ENCODE measurements at places on chromosomes 12 and 14. TPM values are rescaled to one million over a fixed set of nuclear protein-coding genes. Genes with fewer than 3 reads are reported as not detected.
A peak's percentile ranks its signal among the peaks of the same experiment; 100 is the strongest.

DNA sequence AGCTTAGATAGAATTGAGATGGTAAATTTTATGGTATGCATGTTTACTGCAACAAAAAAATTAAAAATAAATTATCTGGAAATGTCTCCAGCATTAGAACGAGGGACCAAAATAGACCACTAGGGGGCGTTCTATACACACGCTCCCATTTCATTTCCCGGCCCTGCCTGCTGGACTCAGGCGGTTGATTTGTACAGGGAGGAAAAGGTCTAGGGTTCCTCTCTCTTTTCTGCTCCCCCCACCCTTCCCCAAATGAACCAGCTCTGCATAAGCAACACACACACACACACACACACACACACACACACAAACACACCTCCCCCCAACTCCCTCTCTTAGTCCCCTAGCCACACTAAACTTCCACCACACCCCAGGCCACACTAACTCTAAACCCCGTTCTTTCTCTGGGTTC is 7.8 kb upstream of the DTX1 start:
- peak; percentile 70 for DNase-seq
- no peak overlapping the region for H3K27ac ChIP-seq
- H3K4me3 ChIP-seq = no peak overlapping the region
- H3K4me1 ChIP-seq = peaks cover 7% of the 10 kb centered on the region

- DNase-seq = peak; percentile 19
- no peaks in the 10 kb centered on the region for H3K36me3 ChIP-seq
- H3K27me3 ChIP-seq = no peaks in the 10 kb centered on the region
- no peaks in the 10 kb centered on the region for H3K4me1 ChIP-seq
- no peak overlapping the region for H3K27ac ChIP-seq
Measured at GRCh38 chr12:118853634-118854033, 127.7 kb upstream of the SRRM4 start.

DNA sequence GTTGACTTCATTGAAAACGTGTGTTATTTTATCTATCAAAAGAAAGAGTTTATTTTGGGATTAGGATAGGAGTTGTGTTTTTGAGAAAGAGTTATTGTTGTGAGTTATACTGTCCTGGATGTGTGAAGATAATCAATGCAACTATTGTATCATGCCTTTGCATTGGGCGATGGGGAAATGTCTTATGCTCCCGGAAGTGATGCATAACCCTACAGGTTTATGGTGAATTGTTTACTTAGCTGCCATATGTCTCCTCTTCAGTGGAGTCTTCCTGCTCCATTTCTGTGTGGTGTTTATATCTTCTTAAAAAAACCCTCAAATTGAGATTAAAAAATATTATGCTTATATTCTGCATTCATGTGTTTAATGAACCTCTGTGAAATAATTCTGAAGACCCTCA is 6.5 kb downstream of the PDE3A start:
- DNase-seq = no peak
- no peak overlapping the region for H3K27ac ChIP-seq
- no peaks in the 10 kb centered on the region for H3K36me3 ChIP-seq

DNA sequence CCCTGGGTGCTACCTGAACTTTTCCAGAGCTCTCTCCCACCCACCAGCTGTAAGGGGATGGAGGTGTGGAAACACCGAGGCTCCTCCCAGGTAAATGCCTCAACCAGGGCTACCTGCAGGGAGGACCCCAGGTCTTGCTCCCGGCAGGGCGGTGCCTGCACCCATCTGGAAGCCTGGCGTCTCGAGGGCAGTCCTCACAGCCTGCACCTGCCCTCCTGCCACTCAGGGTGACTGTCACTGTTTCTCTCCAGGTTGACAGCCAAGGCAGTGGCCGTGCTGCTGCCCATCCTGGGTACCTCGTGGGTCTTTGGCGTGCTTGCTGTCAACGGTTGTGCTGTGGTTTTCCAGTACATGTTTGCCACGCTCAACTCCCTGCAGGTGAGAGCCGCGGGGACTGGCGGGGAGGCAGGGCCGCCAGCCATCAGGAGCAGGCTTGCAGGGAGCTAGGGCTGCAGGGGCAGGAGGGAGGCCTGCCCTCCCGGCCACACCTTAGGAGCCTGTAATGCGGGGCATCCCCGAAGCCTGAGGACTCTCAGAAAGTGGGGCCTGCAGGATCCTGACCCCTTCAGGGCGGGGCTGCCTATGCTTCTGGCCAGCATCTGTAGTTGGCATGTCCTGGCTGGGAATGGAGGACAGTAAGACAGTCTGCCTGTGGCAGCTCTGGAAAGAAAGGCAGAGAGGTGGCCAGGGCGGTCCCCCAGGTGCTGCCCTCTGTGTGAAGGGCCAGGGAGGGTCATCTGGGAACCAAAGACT is 182.3 kb downstream of the ADGRD1 start:
- H3K36me3 ChIP-seq = no peaks in the 10 kb centered on the region
- no peak overlapping the region for H3K27ac ChIP-seq
- DNase-seq = no peak

DNA sequence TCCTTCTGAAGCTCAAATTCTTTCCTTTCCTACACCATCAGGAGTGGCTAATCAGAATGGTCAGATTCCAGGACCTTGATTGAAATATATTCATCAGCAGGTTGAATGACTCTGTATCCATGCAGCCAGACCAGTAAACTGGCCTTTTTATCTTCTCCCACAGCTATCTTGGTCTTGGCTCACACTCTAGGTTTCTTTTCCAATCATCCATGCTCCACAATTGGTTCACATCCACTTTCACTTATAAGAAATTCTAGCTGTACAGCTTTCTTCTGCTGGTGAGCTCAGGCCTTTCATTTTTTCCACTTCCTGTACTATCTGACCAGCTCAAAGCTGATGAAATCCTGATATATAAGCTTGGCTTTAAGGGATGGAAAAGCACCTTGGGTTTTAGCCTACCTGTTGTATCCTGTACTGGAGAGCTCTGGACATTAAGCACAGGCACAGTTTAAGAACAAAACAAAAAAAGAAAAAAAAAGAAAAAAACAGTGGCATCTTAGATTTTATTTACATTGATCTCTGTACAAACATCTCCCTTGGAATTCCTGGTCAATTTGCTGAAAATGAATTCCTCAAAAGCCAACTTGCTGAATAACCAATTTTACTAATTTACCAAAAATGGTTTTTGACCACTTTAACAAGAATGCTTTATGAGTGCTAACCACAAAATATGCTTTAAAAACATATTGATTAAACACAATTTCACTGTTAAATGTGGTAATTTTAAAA is 91.6 kb upstream of the PAWR start:
- peaks cover 34% of the 10 kb centered on the region for H3K36me3 ChIP-seq
- H3K4me1 ChIP-seq = peaks cover 5% of the 10 kb centered on the region
- no peak overlapping the region for H3K4me3 ChIP-seq
- H3K27ac ChIP-seq = peak overlapping the region; percentile 58

DNA sequence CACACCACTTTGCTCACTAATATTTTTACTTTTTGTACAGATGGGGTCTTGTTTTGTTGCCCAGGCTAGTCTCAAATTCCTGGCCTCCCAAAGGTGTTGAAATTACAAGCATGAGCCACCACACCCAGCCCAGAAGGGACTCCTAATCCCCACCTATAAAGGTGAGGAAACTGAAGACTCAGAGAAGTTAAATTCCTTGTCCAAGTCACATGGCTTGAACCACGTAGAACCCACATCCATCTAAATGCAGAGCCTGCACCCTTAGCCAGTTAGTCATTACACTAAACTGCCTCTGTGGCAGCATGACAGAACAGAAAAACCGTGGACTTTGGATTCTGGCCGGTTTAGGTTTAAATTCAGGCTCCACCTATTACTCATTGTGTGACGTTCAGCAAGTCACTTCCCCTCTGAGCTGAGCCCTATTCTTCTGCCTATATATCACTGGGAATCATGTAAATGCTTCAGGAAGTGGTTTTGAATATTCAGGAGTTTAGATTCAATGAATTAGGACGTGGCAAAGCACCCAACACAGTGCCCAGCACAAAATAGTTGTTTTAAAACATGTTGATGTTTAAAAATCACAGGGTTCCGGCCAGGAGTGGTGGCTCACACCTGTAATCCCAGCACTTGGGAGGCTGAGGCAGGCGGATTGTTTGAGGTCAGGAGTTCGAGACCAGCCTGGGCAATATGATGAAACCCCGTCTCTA is 3.0 kb upstream of the CORO1C start:
- H3K27ac ChIP-seq = peak overlapping the region; percentile 45
- H3K27me3 ChIP-seq = no peaks in the 10 kb centered on the region
- peak; percentile 53 for DNase-seq
- peaks cover 25% of the 10 kb centered on the region for H3K4me1 ChIP-seq
- no peaks in the 10 kb centered on the region for H3K36me3 ChIP-seq

DNA sequence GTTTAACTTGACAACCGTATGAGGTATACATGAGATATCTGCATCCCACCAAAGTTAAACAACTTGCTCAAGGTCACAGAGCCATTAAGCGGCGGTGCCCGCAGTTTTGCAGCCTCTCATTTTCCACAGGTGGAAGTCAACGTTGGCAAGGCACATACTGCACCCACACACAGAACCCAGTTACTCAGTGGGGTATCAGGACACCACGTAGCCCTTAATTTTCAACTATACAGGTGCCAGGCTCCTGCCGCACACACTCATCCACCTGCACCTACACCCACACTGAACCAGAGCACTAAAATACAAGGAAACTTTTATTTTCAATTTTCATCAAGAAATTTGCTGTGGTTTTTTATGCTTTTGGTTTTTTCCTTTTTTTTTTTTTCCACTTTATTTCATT is 1.7 kb upstream of the NOP2 start:
- peaks cover 60% of the 10 kb centered on the region for H3K36me3 ChIP-seq
- H3K27ac ChIP-seq = peak overlapping the region; percentile 63
- no peaks in the 10 kb centered on the region for H3K27me3 ChIP-seq
- H3K4me1 ChIP-seq = peaks cover 59% of the 10 kb centered on the region
- no peak for DNase-seq
- no peak overlapping the region for H3K4me3 ChIP-seq

The SIRT4 gene
- total RNA-seq = 2.0 TPM

GRCh38 chr12:22684140-22685118 is 59.5 kb downstream of the ETNK1 start:
- H3K27me3 ChIP-seq = no peaks in the 10 kb centered on the region
- peaks cover 21% of the 10 kb centered on the region for H3K36me3 ChIP-seq
- no peak overlapping the region for H3K27ac ChIP-seq
- H3K4me1 ChIP-seq = peaks cover 15% of the 10 kb centered on the region

GRCh38 chr14:103027451-103027850 is 29.9 kb downstream of the CDC42BPB start:
- no peaks in the 10 kb centered on the region for H3K27me3 ChIP-seq
- no peak overlapping the region for H3K27ac ChIP-seq
- DNase-seq = no peak
- no peaks in the 10 kb centered on the region for H3K36me3 ChIP-seq
- no peak overlapping the region for H3K4me3 ChIP-seq

DNA sequence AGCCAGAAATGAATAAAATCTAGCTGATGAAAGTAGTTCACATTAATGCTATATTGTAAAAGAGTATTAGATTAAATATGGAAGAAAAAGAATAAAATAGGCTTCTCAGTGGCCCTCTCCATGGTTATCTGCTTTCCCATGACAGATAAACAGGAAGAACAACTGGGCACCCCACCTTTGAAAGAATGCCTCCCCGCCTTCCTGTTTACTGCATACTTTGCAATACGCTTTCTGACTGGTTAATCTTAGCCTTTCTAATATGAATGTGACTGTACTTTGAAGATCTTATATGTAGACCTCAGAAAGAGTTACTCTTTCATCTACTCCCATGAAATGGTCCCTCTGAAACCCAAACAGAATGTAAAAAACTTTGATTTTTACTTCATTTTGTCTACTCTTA is 34.1 kb upstream of the DAAM1 start:
- peaks cover 17% of the 10 kb centered on the region for H3K4me1 ChIP-seq
- DNase-seq = no peak
- no peaks in the 10 kb centered on the region for H3K36me3 ChIP-seq
- H3K27me3 ChIP-seq = no peaks in the 10 kb centered on the region
- H3K27ac ChIP-seq = no peak overlapping the region

The RAD51B gene
- total RNA-seq = 32.3 TPM
